Stimulated activated CD8-positive, alpha-beta memory T cell treated with anti-CD3 and anti-CD28 coated beads, Interleukin-7, amount 100 ng/mL, for 1 hour (primary cell): ENCODE measurements at places on chromosomes 5 and 9.

DNA sequence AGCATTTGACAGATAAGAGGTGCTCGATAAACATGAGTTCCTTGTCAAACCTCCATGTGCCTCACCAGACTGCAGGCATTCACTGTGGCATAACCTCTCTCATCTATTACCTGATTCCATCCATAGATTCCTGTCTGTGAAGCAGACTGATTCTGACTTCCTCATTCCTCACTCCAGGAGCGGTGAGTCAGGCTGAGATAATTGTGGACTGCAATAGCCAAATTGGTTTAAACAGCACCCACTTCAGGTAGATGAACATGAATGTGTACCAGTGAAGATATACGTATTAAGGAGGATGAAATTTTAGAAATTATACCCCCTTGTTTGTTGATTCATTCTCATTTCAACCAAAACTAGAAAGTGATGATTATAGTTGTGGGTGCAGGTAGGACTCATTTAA lies 391.2 kb downstream of the HINT1 start:
- DNase-seq = no peak

DNA sequence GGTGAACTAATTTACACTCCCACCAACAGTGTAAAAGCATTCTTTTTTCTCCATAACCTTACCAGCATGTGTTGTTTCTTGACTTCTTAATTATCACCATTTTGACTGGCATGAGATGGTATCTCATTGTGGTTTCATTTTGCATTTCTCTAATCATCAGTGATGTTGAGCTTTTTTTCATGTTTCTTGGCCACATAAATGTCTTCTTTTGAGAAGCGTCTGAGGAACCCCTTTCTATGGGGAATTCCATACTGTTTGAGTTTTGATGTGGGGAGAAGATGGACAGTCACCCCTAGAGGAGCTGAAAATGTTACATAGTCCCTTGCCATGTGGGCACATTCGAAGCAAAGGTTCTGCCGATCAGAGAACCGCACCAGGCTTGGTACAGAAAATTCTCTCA lies 207.0 kb upstream of the SLC30A5 start:
- no peak for DNase-seq

DNA sequence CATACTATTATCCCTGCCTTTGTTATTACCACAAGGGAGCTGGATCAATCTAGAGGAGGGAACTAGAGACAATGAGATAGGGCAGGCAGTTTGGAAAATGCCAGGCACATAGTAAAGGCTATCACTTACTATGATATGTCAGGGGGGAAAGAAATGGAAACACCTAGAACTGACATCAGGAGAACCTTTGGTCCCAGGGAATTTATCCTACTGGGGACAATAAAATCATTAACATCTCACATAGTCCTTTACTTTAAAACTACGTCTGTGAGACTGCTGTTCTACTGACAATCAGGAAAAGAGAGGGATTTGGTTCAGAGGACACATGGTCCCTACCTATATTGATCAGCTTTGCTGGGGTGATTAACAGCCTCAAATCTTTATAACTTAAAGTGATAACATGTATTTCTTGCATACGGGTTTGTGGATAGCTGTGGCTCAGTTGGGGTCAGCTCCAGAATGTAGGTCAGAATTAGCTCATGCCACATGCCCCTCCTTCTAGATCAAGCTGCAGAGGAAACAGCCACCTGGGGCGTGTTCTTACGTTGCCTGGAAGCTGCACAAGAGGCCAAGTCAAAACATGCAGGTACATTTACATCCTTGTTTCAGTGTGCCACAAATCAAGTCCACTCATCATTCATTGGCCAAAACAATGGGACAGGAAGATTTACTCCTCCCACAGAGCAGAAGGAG lies 43.9 kb upstream of the ALDOB start:
- DNase-seq = no peak

- no peak for DNase-seq
These were observed 427.2 kb downstream of the SPOCK1 start for GRCh38 chr5:137071931-137072330.

GRCh38 chr9:29348999-29349398 lies 1775.7 kb upstream of the C9orf72 start:
- DNase-seq = no peak

- no peak for DNase-seq
These were observed 44.9 kb downstream of the PIK3R1 start for GRCh38 chr5:68260467-68260866.

DNA sequence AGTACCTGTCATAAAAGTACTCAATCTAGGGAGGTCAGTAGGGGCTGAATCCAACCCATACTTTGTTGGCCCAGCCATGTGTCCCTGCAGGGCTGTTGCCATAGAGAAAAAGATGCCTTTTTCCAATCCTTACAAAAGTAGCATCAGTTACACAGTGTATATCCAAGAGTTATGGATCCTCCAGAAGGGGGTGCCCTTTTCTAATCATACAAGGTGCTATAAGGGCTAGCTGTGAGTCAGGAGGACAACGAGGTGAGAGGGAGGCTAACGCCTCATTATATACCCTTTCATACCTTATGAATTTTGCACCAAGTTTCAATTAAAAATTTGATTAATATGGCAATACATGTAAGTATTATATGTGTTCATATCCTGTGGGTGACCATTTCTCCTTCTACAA lies 4.8 kb downstream of the KIAA0825 start:
- DNase-seq = no peak

GRCh38 chr9:95876595-95876994 lies 1.1 kb downstream of the ERCC6L2 start:
- no peak for DNase-seq

DNA sequence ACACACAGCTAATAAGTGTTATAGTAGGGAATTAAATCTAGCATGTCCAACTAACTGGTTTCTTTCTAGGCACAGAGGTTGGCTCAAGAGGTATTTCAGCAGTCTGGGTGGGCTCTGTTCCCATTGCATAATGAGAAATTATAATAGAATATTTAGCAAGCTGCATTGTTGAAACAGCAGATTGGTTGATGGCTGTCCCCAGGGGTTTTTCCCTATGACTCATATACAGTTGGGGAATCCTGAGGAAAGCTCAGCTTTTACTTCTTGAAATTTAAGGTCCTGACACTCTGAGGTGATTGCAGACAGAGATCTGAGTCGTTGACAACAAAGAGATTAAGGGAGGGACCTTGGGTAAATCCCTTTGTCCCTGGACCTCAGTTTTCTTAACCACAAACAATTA lies 38.3 kb upstream of the TNFSF8 start:
- DNase-seq = no peak
